Epithelial cell of proximal tubule (primary cell): ENCODE measurements at places on chromosomes 3 and 15. TPM values are rescaled to one million over a fixed set of nuclear protein-coding genes. Genes with fewer than 3 reads are reported as not detected.

- no peak for DNase-seq
Observed at GRCh38 chr3:111695636-111696117, 100.5 kb upstream of the ZBED2 start.

GRCh38 chr15:65909831-65910230 lies 40.5 kb downstream of the RAB11A start:
- DNase-seq = no peak

- no peak for DNase-seq
Observed at GRCh38 chr3:60076331-60076730, 1026.5 kb upstream of the CFAP20DC start.

Gene AHSG
- not detected in 2 replicates for total RNA-seq

DNA sequence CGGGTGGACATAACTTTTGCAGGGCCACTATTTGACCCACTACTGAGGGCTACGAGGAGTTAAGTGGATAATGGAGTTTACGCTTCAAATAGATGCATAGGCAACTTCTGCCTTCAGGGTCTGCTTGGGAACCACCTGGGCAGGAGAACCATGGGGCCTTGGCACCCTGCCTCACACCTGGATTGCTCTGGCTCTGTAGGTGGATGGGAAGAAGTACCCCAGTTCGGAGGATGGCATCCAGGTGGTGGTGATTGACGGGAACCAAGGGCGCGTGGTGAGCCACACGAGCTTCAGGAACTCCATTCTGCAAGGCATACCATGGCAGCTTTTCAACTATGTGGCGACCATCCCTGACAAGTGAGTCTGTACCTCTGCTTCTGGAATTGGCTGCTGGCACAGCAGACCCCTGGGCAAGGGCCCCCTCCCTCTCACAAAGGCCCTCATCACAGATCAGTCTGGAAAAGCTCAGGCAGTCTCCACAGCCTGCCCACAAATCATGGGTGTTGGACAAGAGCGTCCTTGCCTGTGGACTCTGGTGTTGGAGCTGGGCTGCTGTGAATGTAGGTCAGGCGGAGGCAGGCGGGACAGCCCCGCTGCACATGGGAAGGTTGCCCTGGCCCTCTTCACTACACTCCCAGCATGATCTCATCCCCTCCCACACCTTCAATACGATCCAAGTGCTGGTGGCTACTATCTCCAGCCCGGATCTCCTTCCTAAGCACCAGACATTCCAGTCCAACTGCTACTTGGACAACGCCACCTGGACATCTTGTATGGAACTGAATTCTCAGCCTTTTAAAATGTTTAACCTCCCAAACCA lies 46.7 kb downstream of the MESD start:
- DNase-seq = no peak

DNA sequence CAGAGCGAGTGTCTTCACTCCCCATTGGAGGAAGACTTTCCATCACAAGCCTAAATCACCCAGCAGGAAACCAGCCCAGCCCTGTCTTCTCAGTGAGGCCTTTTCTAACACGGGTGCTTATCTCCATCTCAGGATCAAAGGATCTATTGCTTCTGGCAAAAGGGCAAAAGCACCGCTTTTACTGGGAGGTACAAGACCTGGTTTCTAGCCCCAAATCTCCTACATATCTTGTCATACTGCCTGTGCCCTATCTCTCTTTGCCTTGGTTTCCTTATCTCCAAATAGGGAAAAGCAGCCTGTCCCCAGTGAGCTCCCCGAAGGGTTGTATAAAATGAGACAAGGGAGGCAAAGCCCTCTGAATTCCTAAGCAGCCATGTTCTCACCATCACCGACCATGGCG lies 5.2 kb downstream of the GLB1 start:
- DNase-seq = no peak

Gene FXR1
- total RNA-seq = 114 and 145 TPM in 2 replicates
